ENCODE measurements at places on chromosomes 6 and 20.

- no peak for DNase-seq
Observed at GRCh38 chr20:3632311-3633004, 30.7 kb downstream of the GFRA4 start.

DNA sequence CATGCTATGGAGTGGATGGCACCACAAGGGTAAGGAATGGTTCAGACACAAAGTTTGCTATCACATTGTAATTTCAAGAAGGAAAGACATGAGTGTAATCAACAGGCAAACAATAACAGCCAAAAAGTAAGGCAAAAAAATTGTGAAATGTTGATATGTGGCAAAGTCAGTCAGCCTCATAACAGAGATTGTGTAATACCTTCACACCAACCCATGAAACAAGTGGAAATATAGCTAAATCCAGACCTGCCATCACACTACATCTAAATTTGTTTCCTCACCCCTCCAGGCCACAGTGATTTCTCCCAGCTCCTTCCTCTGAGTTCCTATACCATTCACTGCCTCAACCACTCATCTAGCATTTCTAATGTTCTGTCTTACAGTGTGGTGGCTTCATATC, 37.3 kb downstream of the SIM1 start:
- DNase-seq = no peak

DNA sequence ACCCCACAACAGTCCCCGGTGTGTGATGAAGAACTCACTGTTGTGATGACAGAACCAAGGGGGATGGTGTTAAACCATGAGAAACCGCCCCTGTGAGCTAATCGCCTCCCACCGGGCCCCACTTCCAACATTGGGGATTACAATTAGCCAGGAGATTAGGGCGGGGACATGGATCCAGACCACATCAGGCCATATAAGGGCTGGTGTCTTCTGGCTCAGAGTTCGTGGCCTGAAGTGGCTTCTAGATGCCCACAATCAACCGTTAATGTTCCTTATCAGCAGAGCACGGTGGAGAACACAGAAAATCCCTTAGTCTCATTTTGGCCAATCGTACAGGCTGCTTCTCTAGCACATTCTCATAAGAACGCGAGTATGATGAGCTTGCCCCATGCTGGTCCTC, 10.9 kb upstream of the MAS1 start:
- no peak for DNase-seq

GRCh38 chr20:38420388-38421085, 14.6 kb downstream of the SNHG17 start:
- no peak for DNase-seq

DNA sequence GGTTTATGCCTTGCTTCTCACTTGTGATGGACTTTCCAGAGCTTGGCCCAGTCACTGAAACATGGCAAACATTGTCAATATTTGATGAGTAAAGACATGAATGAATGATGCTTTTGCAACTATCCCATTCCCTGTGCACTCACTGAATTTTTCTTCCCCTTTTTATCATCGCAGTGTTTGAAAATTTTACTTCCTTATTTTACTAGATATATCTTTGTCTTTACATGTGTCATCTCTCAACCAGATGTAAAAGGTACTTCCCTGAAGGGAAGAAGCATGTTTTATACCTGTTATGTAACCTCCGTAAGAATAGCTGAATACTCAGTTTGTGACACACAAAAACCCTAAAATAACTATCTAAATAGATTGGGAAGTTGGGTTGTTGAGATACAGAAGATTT, 544.7 kb upstream of the FLRT3 start:
- DNase-seq = no peak

GRCh38 chr6:38091613-38092012, 272.1 kb downstream of the ZFAND3 start:
- no peak for DNase-seq

DNA sequence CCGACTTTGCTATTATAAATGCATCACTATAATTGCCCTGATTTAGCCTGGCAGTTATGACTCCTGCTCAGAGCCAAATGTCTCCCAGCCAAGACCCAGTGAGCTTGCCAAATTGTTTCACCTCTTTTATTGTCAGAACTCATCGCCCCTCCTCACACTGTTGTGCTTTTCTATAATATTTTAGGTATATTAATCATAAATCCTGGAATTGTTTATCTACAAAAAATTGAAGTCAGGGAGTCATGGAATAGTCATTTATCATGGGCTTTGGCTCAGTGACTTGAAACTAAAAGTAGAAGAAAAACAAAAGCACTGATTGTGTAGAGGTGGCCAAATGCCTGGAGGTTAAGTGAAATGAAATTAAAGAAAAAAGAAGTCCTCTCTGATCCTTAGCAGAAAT, 85.6 kb downstream of the PFDN4 start:
- DNase-seq = no peak

- DNase-seq = no peak
Observed at GRCh38 chr6:128443553-128443952, 76.8 kb downstream of the PTPRK start.

- DNase-seq = no peak
Observed at GRCh38 chr6:151320140-151320539, 71.2 kb downstream of the ZBTB2 start.

- no peak for DNase-seq
Observed at GRCh38 chr6:126300735-126301134, 39.2 kb upstream of the CENPW start.

DNA sequence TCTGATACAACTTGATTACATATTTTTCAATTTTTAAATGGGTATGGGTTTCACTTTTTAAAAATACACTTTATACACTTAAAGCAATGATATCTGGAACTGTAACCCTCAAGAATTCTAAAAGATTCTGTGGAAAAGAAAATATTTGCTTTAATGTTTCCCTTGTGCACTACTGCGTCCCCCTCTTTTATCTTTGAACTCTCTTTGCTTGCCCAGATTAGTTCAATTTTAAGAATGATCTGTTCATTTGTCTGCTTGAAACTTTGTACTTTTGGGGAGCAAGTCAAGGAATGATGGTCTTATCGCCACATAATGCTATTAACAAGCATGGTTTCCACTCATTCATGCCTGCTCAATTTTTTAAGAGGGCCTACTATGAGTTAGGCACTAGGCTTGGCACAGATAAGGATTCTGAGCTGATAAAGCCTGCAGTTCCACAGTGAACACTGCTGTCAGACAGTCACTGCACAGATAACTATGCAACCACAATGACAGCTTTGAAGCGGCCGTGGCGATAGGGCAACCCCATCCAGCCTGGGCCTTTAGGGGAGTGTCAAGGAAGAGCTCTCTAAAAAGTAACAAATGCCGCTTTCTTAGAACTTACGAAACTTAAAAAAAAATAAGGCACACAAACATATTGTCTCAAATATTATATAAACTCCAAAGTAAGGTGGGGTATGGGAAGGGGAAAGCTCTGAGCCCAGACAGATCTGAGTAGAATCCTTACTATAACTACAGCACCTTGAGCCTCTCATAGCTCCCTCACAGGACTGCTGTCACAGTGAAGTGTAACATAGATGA, 29.7 kb downstream of the FYN start:
- no peak for DNase-seq

DNA sequence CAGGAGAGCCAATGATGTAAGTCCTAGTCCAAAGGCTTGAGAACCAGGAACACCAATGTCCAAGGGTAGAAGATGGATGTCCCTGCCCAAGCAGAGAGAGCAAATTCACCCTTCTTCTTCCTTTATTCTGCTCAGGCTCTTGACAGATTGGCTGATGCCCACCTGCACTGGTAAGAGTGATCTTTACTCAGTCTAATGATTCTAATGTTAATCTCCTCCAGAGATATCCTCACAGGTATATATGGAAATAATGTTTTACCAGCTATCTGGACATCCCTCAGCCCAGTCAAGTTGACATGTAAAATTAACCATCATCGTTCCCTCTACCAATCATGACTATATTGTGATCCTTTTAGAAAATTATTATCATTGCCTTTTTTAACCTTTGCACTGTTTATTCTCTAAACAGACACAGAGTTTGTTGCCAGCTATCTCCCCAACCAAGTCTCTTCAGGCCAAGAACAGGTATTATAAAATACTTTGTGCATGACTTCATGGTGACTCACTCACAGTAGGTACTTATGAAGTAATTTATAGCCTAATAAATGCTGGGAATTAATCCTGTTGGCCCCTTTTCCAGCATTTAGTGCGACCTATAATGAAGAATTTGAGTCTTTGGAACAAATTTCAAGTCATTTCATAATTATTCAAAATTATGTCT, 26.2 kb upstream of the TSHZ2 start:
- DNase-seq = no peak

- peak; percentile 84 for DNase-seq
Observed at GRCh38 chr6:142945049-142945445, at the start of gene HIVEP2. HIVEP2 (minus strand) TSS chr6:142945176; CDS start chr6:142774738, 170,438 bp downstream.

DNA sequence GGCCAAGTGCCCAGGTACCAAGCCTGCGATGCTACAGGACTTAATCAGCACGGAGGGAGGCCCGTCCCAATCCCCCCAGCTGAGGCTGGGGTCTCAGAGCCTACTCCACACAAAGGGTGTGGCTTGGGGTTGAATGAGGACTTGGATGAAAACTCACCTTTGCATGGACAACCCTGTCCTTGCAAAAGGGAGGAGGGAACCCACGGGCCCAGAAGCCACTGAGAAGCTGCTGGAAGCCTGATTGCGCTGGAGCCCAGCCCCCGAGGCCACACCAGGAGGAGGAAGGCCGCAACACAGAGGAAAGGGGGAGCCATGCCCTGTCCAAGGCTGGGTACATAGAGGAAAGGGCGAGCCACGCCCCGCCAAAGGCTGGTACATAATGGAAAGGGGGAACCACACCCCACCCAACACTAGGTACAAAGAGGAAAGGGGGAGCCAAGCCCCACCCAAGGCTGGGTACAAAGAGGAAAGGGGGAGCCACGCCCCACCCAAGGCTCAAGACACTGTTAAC, 158.8 kb downstream of the DLL1 start:
- DNase-seq = no peak

DNA sequence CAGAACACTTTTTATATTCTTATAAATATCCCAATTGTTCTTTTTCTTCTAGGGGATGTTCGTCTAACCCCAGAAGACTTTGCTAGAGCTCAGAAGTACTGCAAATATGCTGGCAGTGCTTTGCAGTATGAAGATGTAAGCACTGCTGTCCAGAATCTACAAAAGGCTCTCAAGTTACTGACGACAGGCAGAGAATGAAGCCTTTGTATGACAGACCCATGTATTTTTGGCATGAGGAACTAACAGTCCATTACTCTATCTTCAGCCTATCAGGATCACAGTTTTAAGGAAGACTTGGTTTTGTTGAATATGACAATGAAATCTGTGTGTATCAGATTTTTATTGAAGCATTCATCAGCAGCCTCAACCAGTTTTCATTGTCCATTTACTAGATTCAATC, 71.4 kb downstream of the VTA1 start:
- DNase-seq = no peak

GRCh38 chr20:45589725-45590124, 10.6 kb upstream of the WFDC8 start:
- no peak for DNase-seq

GRCh38 chr20:21027569-21027968, 78.6 kb downstream of the LINC00237 start:
- no peak for DNase-seq

DNA sequence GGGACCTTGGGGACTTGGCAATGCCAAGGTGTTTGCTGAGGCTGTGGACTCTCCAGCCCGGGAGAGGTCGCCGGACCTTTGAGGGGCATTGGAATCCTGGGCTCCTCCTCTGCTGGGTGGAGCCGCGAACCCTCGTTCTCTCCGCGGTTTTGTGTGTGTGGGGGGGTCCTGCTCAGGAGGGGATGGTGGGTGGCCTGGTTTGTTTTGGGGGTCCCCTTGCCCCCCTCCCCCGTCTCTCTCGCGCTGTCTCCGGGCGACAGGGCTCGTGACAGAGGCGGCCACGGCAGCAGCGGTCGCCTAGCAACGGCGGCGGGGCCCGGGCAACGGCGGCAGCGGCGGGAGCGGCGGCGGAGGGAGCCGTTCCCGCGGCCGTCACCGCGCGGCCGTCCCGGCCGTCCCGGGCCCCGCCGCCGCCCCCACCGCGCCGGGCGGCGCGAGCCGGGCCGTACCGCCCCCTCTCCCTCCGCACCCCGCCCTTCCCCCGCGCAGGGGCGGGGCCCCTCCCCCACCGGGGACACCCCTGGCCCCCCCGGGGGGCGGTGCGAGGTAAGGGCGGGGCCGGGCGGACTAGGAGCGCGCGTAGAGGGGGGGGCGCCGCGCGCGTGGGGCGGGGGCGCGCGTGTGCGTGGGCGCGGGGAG, 7.8 kb downstream of the SYNGAP1 start:
- peak; percentile 46 for DNase-seq

DNA sequence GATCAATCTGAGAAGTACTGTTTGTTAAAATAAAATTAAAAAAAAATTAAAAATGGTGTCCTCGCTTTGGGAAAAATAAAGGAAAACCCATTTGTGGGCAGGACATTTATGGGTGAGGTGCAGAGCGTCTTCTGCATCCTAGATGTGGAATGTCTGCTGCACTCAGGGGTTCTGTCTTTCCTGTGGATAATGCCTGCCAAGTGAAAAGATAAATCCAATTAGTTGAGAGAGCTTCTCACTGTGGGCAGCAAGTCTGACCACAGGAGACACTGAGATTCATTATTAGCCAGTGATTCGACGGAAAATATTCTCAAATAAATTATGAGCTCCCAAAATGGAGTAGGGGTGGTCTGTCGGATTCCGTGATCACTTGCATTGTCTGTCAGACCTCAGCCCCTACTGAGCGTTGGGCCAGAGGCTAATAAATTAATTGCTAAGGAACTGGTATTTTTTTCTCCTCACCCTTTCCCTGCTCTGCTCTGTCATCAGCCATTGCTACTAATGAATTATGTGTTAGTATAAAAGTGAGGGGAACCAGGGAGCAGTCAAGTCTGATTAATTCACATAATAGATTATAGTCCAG, 10.0 kb downstream of the GMPR start:
- DNase-seq = no peak

GRCh38 chr6:76381612-76382011, 309.1 kb upstream of the IMPG1 start:
- no peak for DNase-seq

DNA sequence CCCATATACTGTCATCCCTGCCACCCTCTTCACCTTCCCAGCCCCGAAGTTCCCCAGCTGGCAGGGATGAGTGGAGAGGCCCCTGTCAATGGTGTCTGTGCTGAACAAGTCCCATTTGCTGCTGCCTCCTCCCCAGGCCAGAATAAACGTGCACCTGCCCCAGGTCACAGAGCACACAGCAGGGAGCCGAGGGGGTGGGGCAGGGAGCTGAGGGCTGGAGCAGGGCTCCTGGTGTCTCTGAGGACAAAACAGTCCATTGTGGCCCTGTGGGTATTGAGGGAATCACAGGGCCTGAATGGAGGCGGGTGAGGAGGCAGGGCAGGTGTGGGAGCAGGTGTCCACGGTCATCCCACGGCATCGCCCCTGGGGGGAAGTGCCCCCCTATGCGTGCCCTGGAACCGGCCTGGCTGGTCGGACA, 55.8 kb downstream of the SNAI1 start:
- DNase-seq = no peak

GRCh38 chr6:142326540-142326939, 24.7 kb downstream of the ADGRG6 start:
- no peak for DNase-seq
